ENCODE measurements at places on chromosomes 3 and 15.

DNA sequence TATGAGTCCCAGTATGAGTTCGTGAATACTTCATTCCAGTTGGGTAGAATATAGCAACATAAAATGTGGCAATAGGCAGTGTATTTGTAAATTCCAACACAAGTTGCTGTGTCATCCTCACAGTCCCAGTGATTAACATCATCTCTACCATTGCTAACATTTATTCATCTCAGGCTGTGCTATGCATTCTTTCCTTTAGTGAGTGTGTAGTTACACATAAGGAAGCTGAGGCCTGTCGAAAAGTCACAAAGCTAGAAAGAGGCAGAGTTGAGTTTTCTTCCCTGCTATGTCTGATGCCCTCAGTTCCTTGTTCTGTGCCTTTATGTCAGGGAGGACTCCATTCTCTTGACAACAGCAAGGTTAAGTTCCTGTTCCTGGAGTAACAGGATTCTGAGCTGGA lies 96.4 kb downstream of the FNDC3B start:
- DNase-seq, result no peak

GRCh38 chr3:139307072-139307491 lies 36.7 kb upstream of the MRPS22 start:
- no peak for DNase-seq

- DNase-seq, result no peak
These were observed 14.8 kb upstream of the TOPBP1 start for GRCh38 chr3:133676336-133677118.

DNA sequence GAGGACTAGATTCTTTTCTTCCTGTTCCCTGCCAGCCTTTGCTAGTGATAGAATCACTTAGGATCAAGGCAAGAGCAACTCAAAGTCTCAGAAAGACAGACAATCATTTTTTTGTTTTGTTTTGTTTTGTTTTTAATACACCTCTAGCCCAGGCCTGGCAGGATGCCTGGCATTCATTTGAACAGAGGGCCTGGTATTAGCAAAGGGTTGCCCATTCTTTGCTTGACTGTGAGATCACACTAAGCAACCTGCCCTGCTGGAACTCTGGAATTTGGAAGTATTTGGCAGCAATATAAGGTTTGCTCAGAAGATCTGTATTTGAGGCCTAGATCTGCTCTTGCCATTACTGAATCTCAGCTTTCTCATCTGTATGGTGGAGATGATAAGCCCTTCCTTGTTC lies 21.8 kb upstream of the ATP13A5 start:
- no peak for DNase-seq

GRCh38 chr15:51494411-51495314 lies 127.9 kb downstream of the DMXL2 start:
- no peak for DNase-seq

GRCh38 chr3:106006001-106006400 lies 137.2 kb upstream of the CBLB start:
- no peak for DNase-seq

- no peak for DNase-seq
These were observed 74.9 kb downstream of the CEMIP start for GRCh38 chr15:80854104-80854503.

- DNase-seq, result no peak
These were observed 110.7 kb downstream of the MYO5A start for GRCh38 chr15:52417957-52418356.
